CD14-positive monocyte (primary cell): ENCODE measurements at places on chromosomes 2 and 18. TPM values are rescaled to one million over a fixed set of nuclear protein-coding genes. Genes with fewer than 3 reads are reported as not detected.

SCRN3 gene
- polyA plus RNA-seq, result 7.2 TPM

UGT1A1 gene
- not detected for polyA plus RNA-seq

EGR4 gene
- 0.06 and 0.15 TPM in 2 replicates for polyA plus RNA-seq

TRMT61B gene
- 8.1 TPM for polyA plus RNA-seq

DUSP28 gene
- polyA plus RNA-seq, result 17.7 TPM

KIF1A gene
- polyA plus RNA-seq, result not detected

PRKRA gene
- 35.8 TPM for polyA plus RNA-seq

REEP1 gene
- not detected in 2 replicates for polyA plus RNA-seq

HOXD9 gene
- polyA plus RNA-seq, result not detected

DSEL gene
- 0.01 and 0.05 TPM in 2 replicates for polyA plus RNA-seq

EFHD1 gene
- not detected in 2 replicates for polyA plus RNA-seq

UGT1A7 gene
- not detected in 2 replicates for polyA plus RNA-seq

UGT1A3 gene
- polyA plus RNA-seq, result not detected in 2 replicates

TMEM198 gene
- not detected for polyA plus RNA-seq

LRP2 gene
- not detected in 2 replicates for polyA plus RNA-seq

KCNIP3 gene
- not detected for polyA plus RNA-seq

DNA sequence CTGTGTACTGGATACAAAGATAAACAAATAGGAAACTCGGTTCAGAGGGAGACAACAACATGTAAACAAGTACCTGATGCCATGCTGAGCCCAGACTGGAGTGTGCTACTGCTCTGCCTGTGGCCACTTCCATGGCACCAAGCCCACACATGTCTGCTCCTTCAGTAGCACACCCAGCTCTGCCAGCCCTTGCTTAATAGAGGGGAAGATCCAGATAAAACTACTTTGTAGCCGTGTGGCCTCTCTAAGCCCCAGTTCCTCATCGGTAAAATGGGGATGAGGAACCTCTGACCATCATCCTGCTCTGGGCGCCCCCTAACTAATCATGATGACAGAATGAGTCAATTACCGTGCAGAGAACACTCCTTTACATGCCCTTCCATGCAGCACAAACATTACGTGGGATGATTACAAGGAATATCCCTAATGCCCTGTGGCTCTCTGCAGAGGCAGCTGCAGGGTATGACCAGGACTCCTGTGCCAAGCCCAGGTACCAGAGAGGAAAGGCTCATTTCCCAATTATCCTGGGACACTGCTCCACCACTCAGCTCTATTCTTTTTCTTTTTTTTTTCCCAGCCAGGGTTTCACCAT is 34.9 kb downstream of the DNMT3A start:
- H3K27me3 ChIP-seq, result no peaks in the 10 kb centered on the region
- H3K27ac ChIP-seq, result no peak overlapping the region
- DNase-seq, result peak; percentile 75

GRCh38 chr2:38945372-38945771 is 55.7 kb downstream of the ARHGEF33 start:
- H3K4me1 ChIP-seq, result peaks cover 22% of the 10 kb centered on the region
- H3K36me3 ChIP-seq, result no peaks in the 10 kb centered on the region
- no peak overlapping the region for H3K4me3 ChIP-seq
- H3K27me3 ChIP-seq, result no peaks in the 10 kb centered on the region
- no peak for DNase-seq

DNA sequence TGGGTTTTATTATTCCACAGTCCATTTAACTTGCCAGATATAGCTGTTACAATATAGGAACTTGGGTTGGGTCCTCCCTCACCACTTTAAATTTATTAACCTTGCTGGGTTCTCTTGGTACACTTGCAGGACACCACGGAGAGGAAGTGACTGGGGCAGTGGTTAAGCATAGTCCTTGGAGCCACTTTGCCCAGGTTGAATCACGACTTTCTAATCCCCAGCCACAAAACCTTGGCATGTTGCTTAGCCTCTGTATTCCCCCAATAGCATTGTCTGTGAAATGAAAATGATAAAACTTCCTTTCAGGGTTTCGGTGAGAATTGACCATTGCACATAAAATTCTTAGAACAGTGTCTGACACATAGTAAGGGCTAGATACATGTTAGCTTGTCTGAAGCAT is 221.2 kb downstream of the IRS1 start:
- H3K27ac ChIP-seq, result no peak overlapping the region
- H3K4me1 ChIP-seq, result no peaks in the 10 kb centered on the region
- no peaks in the 10 kb centered on the region for H3K36me3 ChIP-seq
- DNase-seq, result no peak
- H3K27me3 ChIP-seq, result no peaks in the 10 kb centered on the region

DNA sequence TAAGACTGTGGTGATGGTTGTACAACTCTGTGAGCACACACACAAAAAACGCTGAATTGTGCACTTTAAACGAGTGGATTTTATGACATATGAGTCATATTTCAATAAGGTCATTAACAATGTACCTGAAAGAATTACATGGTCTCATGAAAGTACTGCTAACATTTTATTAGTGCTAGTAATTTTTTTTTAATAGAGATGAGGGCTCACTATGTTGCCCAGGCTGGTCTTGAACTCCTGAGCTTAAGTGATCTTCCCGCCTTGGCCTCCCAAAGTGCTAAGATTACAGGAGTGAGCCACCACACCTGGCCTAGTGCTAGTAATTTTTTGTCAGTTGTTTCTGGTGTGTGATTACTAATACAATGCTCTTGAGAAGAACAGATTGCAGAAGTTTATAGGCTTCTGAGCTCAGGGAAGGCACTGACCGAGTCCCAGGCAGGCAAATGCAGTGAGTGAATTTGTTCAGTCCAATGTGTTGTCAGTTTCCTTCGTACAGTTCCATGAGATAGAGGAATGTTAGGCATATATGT is 177.0 kb downstream of the TGIF1 start:
- H3K36me3 ChIP-seq, result no peaks in the 10 kb centered on the region
- H3K4me1 ChIP-seq, result no peaks in the 10 kb centered on the region
- no peak for DNase-seq
- no peak overlapping the region for H3K27ac ChIP-seq
- H3K27me3 ChIP-seq, result no peaks in the 10 kb centered on the region
- H3K4me3 ChIP-seq, result no peak overlapping the region

DNA sequence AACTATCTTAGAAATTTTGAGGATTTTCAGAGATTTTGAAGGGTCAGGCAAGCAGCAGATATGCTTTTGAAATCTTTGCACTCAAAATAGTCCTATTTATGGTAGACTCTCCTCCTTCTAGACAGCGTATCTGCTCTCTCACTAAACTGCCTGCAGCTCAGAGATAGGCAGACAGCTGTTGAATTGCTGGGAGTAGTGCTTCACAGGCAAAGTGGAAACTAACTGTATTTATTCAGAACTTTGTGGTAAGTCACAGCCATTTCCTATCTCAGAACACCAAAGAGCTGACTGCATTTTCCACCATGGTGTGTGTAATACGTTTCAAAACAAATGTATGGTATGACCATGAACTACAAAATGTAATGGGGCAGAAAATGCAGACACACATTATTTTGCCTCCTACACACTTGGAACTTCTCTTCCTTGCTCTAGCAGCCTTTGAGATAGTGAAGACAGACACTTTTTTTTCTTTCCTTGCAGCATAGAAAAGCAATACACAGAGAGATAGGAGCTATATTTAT is 352.4 kb downstream of the LRP1B start:
- no peaks in the 10 kb centered on the region for H3K36me3 ChIP-seq
- no peak for DNase-seq
- no peaks in the 10 kb centered on the region for H3K4me1 ChIP-seq
- H3K27ac ChIP-seq, result no peak overlapping the region
- H3K27me3 ChIP-seq, result no peaks in the 10 kb centered on the region

DNA sequence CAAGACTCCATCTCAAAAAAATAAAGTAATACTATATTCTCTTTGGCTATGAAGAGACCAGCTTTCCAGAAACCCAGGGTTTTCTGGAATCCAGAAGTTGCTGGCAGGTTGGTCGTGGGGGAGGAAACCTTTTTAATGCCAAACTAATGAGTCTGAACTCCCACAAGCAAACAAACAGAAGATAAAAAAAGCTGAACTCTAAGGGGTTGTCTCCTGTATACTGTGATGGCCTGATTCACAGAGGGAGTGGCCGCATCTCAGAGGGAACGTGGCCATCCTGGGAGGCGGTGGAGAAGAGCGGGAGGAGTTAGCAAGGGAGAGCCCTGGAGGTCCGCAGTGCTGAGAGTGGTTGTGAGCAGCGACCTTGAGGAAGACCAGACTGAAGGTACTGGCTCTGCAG is 36.1 kb downstream of the LIMS1 start:
- no peak overlapping the region for H3K4me3 ChIP-seq
- no peak for DNase-seq
- no peaks in the 10 kb centered on the region for H3K27me3 ChIP-seq
- H3K27ac ChIP-seq, result no peak overlapping the region

GRCh38 chr2:96102596-96103186 is 13.7 kb downstream of the ADRA2B start:
- no peak overlapping the region for H3K4me3 ChIP-seq
- H3K36me3 ChIP-seq, result no peaks in the 10 kb centered on the region
- no peak for DNase-seq
- no peak overlapping the region for H3K27ac ChIP-seq
- peaks cover 24% of the 10 kb centered on the region for H3K4me1 ChIP-seq

- no peaks in the 10 kb centered on the region for H3K4me1 ChIP-seq
- H3K4me3 ChIP-seq, result no peak overlapping the region
- no peaks in the 10 kb centered on the region for H3K36me3 ChIP-seq
- H3K27ac ChIP-seq, result no peak overlapping the region
These were observed 24.4 kb upstream of the ERMN start for GRCh38 chr2:157349949-157350515.

DNA sequence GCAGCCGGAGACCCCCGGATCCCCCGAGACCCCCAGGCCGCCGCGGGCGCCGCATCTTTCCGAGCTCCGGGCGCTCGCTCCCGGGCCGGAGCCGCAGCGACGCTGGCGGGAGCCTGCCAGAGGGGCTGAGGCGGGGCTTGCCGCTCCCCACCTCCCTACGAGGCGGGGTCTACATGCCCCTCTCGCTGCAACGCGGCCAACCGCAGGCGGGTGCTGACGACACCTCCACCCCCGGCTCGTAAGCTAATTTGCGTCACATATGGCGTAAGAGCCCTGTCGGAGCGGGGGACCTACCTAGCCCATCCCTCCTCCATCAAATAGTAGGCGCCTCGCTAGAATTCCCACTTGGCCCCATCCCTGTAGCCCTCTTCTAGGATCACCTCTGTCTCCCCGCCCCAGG is at the start of gene PTPRN:
TSS of gene PTPRN (minus strand) at position 124 of the 400 bp plus-strand sequence. CDS start at position 55, 69 bp downstream.
- no peak within 1 kb of the TSS for H3K4me3 ChIP-seq
- no peak for DNase-seq
- H3K4me1 ChIP-seq, result no peaks in the 10 kb centered on the region

- no peaks in the 10 kb centered on the region for H3K36me3 ChIP-seq
- no peaks in the 10 kb centered on the region for H3K27me3 ChIP-seq
- no peak overlapping the region for H3K27ac ChIP-seq
- no peak for DNase-seq
These were observed 29.0 kb downstream of the PHLPP1 start for GRCh38 chr18:62744076-62744968.

DNA sequence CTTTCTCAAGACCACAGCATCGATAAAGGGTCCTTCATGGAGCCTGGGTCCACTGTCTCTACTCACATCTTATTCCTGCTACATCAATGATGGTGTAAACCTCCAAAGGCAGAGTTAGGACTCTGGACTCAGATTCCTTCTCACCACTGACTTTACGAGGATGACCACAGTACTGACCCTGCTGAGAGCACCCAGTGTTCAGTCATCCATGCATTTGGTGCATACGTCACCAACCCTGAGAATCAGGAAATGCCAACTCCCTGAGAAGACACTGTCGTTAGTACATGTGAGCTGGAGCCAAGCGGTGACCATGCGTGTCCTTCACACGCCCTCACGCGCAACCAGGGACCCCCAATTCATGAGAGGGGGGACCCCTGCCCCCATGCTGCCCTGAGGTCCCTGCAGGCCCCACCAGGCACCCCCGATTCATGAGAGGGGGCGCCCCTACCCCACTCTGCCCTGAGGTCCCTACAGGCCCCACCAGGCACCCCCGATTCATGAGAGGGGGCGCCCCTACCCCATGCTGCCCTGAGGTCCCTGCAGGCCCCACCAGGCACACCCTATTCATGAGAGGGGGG is 178.4 kb upstream of the TPO start:
- no peak overlapping the region for H3K4me3 ChIP-seq
- no peak for DNase-seq
- no peaks in the 10 kb centered on the region for H3K4me1 ChIP-seq
- H3K36me3 ChIP-seq, result no peaks in the 10 kb centered on the region

- no peak overlapping the region for H3K4me3 ChIP-seq
- DNase-seq, result no peak
- no peaks in the 10 kb centered on the region for H3K27me3 ChIP-seq
These were observed 412.4 kb upstream of the LRATD1 start for GRCh38 chr2:14220101-14220500.

DNA sequence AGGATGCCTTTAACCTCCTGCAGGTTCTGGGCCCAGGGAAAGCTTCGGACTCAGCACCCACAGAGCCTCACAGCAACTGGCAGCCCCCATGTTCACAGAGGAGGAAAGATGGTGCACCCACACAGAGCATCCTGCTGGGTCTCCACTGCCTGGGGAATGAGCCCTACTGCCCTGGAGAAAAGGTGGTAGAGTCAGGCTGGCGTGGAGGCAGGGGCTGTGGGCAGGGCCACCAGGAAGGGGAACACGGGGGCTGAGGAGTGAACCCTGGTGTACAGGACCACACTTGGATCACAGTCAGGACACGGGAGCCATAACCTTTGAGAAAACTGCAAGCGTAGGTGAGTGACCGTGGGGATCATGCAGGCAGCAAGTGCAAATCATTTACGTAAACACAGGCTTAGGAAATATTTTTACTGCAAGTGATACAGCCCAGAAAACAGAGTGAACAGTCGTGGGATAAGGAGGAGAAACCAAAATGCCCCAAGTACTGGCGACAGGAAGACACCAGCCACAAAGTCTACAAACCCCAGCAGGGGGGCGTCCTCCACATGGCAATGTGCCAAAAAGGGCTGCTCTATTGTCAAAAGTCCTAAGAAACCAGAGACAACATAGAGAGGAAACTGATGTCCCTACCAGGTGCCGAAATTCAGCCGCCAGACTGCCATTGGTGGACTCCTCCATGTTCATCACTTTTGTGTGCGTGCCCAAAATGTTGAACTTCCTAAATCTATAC is 27.6 kb downstream of the STAT1 start:
- peak overlapping the region; percentile 6 for H3K27ac ChIP-seq
- no peaks in the 10 kb centered on the region for H3K4me1 ChIP-seq
- H3K27me3 ChIP-seq, result no peaks in the 10 kb centered on the region
- H3K36me3 ChIP-seq, result peaks cover 100% of the 10 kb centered on the region

- no peaks in the 10 kb centered on the region for H3K27me3 ChIP-seq
- no peak overlapping the region for H3K4me3 ChIP-seq
- DNase-seq, result no peak
- no peak overlapping the region for H3K27ac ChIP-seq
- no peaks in the 10 kb centered on the region for H3K4me1 ChIP-seq
These were observed 24.0 kb upstream of the SNORC start for GRCh38 chr2:232846055-232846454.

- H3K27ac ChIP-seq, result no peak within 1 kb of the TSS
- H3K36me3 ChIP-seq, result no peaks in the 10 kb centered on the region
- peak within 1 kb of the TSS; percentile 70 for H3K4me3 ChIP-seq
- DNase-seq, result peak; percentile 12
- peaks cover 7% of the 10 kb centered on the region for H3K4me1 ChIP-seq
These were observed at the start of gene LGALSL for GRCh38 chr2:64453770-64454385. TSS of gene LGALSL (plus strand) at chr2:64454162. CDS start at chr2:64454546, 384 bp downstream.
